ENCODE measurements at places on chromosomes 2 and 18. TPM values are rescaled to one million over a fixed set of nuclear protein-coding genes. Genes with fewer than 3 reads are reported as not detected.

TRIB2 gene
- 67.9 TPM for total RNA-seq

CCDC68 gene
- not detected for total RNA-seq

NEB gene
- total RNA-seq: 74.9 TPM

MLPH gene
- total RNA-seq: not detected

ZCCHC2 gene
- total RNA-seq: 4.0 TPM

UGT1A8 gene
- total RNA-seq: not detected

CIB4 gene
- total RNA-seq: not detected

COMMD1 gene
- total RNA-seq: 48.9 TPM

FOXD4L1 gene
- total RNA-seq: 1.0 TPM
